Epithelial cell of proximal tubule (primary cell): ENCODE measurements at places on chromosomes 11 and 22. TPM values are rescaled to one million over a fixed set of nuclear protein-coding genes. Genes with fewer than 3 reads are reported as not detected.

DNA sequence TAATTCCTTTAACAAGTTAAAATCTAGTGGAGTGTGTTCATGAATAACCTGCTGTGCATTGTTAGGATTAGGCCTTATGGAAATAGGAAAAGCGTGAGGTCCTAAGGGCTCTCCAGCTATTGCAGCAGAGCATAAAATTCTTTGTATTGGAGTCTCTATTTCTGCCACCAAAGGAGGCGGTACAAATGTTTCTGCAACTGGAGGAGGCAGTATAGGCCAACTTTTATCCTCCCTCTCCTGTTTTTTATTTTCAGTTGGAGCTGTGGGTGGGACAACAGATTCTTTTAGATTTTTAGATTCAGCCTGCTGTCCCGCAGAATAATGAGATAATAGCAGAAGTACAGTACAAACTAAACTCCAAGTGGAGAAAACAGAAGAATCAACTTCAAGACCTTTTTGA, 26.2 kb downstream of the OR10A6 start:
- DNase-seq: no peak

DNA sequence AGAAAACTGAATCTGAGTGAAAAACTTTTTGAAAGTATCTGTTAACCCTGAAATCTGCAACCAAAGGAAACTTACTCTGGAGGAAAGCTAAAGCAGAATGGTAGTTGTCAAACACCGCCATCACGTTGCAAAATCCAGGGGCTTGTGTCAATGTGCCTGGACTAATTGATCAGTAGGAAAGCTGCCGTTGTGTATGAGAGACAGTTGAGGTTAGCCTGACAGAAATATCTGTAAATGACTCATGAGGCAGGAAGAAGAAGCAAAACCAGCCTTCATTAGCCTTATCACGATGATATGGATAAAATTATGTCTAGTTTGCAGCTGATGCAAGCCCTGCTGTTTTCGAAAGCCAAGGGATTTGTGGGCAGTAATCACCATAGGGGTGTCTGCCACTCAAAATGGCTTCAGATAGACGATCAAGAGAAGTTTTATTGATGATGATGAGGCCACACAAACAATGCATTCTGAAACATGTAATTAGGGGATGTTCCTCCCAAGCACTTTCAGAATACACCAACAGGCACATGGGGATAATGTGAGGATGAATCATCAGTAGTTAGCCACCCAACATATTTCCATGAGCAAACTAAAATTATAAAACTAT, 8.9 kb downstream of the SCGB1A1 start:
- DNase-seq: no peak

- DNase-seq: no peak
Measured at GRCh38 chr11:65899356-65900124, 648 bp downstream of the FOSL1 start.

- DNase-seq: no peak
Measured at GRCh38 chr11:69122326-69122629, 33.5 kb upstream of the SMIM38 start.

GRCh38 chr11:104609311-104610085, 288.8 kb downstream of the CASP12 start:
- no peak for DNase-seq

DNA sequence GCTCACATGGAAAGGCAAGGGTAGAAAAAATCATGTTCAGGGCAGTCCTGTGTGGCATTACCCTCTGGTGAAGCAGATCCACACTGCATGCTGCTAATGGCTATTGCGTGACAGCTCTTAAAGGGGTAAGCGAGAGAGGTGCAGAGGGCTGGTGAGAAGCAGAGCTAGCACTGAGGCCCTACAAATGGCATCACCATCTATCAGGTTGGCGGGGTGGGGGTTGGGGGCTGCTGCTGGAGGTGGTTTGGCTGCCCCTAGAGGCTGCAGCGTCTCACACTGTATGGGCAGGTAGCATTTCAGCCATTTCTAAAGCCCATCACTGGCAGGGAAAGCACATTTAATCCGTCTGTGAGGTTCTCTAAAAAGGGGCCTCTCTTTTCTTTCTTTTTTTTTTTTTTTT, 16.9 kb upstream of the TMA7B start:
- no peak for DNase-seq

- no peak for DNase-seq
Measured at GRCh38 chr22:38716826-38717225, 11.1 kb downstream of the GTPBP1 start.

DNA sequence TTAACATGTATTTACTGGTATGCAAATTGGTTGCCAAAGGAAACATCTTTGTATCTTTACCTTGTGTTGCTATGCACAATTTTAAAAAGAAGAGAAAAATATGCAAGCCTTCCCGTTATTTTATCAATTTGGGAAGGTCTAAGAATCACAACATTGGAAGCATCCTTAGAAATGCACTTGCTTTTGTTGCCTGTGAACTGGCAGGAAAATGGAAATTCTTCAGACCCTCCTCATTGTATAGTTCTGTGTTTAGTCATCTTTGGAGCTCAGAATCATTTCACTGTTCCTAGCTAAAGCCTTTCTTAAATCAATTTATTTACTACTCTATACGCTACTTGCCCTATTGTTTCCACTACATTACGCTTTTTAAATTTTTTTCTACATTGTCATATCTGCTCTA, 574.5 kb downstream of the DLG2 start:
- no peak for DNase-seq

GRCh38 chr11:17076517-17077239, 789 bp downstream of the RPS13 start:
- no peak for DNase-seq

DNA sequence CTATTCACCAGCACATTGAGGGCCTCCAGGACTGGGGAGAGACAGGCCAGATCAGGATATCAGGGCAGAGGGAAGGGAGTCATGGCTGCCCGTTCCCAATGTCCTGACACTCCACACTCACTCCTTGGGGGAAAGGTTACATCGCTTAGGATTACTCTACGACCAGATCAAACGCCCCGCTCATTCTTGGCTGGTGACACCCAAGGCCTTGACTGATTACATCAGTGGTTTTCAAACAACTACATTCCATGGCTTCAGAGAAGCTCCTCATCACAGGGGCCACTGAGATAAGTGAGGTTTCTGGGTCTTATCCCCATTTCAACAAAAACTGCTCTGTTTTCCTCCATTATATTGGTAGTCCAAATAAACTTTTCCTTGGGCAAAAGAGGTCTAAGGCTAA, 15.0 kb downstream of the UBE2L6 start:
- DNase-seq: no peak

DNA sequence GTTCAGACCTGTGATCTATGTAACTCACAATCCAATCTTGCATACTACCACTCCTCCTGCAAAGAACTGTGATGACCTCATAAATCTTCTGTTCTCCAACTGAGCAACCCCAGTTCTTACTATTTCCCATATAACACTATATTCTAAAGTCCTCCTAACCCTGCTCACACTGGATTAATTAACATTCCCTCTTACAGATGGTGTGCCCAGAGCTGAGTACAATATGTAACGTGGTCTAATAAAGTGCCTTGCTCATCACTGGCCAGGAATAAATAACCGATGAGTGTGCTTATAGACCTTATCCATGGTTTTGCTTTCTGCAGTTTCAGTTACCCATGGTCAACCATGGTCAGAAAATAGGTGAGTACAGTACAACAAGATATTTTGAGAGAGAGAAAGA, 28.6 kb downstream of the PRCP start:
- no peak for DNase-seq

DNA sequence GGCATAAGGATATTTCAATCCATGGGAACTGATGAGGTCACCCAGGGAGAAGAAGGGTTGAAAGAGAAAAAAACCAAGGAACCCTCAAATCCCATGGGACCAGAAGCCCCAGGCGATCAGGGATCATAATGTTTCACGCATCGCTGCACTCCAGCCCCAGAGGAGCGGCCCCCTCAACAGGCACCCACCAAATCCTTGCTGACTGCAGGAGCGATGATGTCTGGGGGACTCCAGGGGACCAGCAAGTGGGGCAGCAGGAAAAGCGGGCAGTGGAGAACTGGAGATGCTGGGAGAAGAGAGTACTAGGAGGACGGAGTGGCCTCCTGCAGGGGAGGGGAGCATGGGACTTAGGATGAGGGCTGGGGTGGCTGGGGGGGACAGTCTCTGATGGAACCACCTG, 47.7 kb upstream of the LINC01488 start:
- DNase-seq: no peak

DNA sequence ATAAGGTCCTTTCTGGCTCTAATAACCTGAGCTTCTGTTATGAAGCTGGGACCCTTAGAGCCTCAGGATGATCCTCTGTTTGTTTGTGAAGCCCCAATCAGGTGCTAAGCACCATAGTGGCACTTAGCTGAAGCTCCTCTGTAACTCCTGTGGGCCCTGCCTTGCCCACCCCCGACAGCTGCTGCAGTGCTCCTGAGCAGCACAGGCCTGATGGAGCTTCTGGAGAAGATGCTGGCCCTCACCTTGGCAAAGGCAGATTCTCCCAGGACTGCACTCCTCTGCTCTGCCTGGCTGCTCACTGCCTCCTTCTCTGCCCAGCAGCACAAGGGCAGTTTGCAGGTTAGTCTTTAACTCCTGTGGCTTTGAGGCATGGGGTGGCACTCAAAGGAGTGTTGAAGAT, 19.0 kb upstream of the CCDC134 start:
- DNase-seq: no peak

GRCh38 chr11:77424644-77425043, 49.2 kb downstream of the PAK1 start:
- DNase-seq: no peak

- no peak for DNase-seq
Measured at GRCh38 chr22:25997886-25998775, 171.1 kb upstream of the SEZ6L start.

DNA sequence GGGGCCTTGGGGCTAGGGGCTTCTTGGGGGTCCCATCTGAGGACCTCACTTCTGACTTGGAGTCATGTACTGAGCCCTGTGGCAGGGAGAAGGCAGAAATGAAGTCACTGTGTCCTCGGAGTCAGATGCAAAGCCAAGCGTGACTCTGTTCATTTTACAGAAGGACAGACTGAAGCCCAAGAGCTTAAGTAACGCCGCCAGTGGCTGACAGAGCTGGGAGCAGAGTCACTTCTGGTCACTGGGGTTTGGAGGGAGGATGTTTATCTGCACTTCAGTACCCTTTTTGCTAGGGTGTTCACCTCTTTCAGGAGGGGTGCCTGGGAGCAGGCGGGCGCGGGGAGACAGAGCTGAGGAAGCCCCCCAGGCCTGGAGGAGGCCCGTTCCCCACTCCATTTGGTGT, 10.7 kb downstream of the CD6 start:
- no peak for DNase-seq

DNA sequence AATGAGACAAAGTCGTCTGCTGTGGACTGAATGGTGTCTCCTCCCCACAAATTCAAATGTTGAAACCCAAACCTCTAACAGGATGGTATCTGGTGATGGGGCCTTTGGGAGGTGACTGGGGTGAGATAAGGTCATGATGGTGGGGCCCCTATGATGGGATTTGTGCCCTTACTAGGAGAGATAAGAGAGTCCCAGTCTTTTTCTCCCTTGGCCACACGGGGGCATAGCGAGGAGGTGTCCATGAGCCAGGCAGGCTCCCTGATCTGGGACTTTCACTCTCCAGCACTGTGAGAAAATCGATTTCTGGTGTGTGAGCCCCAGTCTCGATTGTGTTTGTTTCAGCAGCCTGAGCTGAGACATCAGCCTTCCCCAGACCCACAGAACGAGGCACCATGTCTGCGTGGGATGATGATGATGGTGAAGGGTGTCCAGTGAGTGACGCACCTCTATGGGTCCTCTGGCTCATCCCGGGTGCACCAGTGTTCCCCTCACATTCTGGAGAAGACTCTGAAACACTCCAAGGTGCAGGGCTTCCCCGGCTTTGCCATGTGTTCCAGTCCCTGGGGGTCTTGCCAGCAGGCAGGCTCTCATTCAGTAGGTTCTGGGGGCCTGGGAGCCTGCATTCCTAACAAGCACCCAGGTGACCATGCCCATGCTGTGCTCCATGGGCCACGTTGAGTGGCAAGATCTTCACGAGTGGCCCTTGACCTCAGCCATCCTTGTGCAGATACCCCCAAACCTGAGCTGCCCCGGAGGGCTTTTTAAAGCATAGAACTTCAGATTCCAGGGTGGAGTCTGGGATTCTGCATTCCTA, 363.0 kb downstream of the CTTN start:
- DNase-seq: no peak

DNA sequence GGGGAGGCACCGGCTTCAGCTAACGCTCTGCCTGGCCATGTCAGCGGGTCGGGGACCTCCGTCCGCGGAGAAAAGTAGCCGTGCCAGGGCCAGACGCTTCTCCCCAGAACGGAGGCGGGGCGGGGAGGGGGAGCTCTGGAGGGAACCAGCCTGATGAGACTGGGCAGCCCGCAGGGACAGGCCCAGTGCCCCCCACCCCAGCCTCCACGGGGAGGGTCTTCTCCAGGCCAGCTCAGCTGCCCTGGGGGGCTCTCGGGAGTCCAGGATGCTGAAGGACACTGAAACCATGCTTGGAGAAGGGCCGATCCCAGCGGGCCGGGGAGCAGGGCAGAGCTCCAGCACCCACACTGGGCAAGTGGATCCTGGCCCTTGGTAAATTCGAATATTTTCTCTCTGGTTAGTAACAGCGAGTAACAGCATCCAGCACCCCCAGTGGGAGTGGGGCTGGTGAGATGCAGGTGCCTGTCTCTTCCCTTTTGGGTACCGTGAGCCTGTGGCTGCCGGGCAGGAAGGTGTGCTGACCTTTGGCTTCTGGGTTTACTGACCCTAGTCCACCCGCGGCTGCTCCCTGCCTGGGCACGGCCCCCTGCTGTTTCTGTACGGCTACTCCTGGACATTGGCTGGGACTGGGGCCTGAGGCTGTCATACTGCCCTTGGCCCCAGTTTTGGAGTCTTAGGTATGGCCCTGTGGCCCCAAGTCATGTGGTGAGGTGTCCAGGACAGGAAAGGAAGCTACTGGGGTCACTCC, 35.8 kb downstream of the GRAMD4 start:
- no peak for DNase-seq

DNA sequence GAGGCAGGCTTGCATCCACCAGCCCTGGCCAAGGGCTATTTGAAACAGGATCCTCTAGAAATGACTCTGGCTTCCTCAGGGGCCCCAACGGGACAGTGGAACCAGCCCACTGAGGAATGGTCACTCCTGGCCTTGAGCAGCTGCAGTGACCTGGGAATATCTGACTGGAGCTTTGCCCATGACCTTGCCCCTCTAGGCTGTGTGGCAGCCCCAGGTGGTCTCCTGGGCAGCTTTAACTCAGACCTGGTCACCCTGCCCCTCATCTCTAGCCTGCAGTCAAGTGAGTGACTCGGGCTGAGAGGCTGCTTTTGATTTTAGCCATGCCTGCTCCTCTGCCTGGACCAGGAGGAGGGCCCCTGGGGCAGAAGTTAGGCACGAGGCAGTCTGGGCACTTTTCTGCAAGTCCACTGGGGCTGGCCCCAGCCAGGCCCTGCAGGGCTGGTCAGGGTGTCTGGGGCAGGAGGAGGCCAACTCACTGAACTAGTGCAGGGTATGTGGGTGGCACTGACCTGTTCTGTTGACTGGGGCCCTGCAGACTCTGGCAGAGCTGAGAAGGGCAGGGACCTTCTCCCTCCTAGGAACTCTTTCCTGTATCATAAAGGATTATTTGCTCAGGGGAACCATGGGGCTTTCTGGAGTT, 13.3 kb downstream of the IL10RA start:
- DNase-seq: no peak

- DNase-seq: no peak
Measured at GRCh38 chr11:31824879-31825837, 14.0 kb upstream of the PAX6 start.

Gene NRXN2
- 0.29 TPM in 1 of 2 replicates, not detected in the other for total RNA-seq

Gene MUC2
- not detected in 2 replicates for total RNA-seq

Gene SLC22A8
- not detected in 2 replicates for total RNA-seq

Gene OR9G4
- total RNA-seq: not detected in 2 replicates

Gene CCDC85B
- total RNA-seq: 76.5 and 94.2 TPM in 2 replicates

Gene OR51I1
- total RNA-seq: not detected in 2 replicates
